Naive thymus-derived CD8-positive, alpha-beta T cell (primary cell): ENCODE measurements at places on chromosomes 16 and 17. TPM values are rescaled to one million over a fixed set of nuclear protein-coding genes. Genes with fewer than 3 reads are reported as not detected.

The STX1B gene
- polyA plus RNA-seq, result not detected

The IRX5 gene
- not detected for polyA plus RNA-seq

The NT5C gene
- polyA plus RNA-seq, result 46.0 TPM

The CEP112 gene
- not detected for polyA plus RNA-seq

The CDH11 gene
- not detected for polyA plus RNA-seq

The HOXB1 gene
- polyA plus RNA-seq, result not detected

The TBX2 gene
- not detected for polyA plus RNA-seq

The BCO1 gene
- polyA plus RNA-seq, result not detected

The CCL7 gene
- polyA plus RNA-seq, result not detected

The KRTAP4-1 gene
- not detected for polyA plus RNA-seq

The NAGS gene
- polyA plus RNA-seq, result 0.59 TPM

The ABCC11 gene
- polyA plus RNA-seq, result 0.05 TPM

The TBC1D3C gene
- polyA plus RNA-seq, result not detected

The TLCD3A gene
- 2.0 TPM for polyA plus RNA-seq

The ATP2A1 gene
- not detected for polyA plus RNA-seq

The OTOP3 gene
- polyA plus RNA-seq, result not detected

The MRTFB gene
- 4.6 TPM for polyA plus RNA-seq

The PRR29 gene
- 3.7 TPM for polyA plus RNA-seq

The TMIGD1 gene
- not detected for polyA plus RNA-seq

The NPIPA3 gene
- polyA plus RNA-seq, result not detected

The PIRT gene
- not detected for polyA plus RNA-seq

The MYADML2 gene
- not detected for polyA plus RNA-seq

The TMEM220 gene
- polyA plus RNA-seq, result 8.8 TPM

The CMTM2 gene
- 0.18 TPM for polyA plus RNA-seq
